ENCODE measurements at places on chromosomes 11 and 22.
A peak's percentile ranks its signal among the peaks of the same experiment; 100 is the strongest.

DNA sequence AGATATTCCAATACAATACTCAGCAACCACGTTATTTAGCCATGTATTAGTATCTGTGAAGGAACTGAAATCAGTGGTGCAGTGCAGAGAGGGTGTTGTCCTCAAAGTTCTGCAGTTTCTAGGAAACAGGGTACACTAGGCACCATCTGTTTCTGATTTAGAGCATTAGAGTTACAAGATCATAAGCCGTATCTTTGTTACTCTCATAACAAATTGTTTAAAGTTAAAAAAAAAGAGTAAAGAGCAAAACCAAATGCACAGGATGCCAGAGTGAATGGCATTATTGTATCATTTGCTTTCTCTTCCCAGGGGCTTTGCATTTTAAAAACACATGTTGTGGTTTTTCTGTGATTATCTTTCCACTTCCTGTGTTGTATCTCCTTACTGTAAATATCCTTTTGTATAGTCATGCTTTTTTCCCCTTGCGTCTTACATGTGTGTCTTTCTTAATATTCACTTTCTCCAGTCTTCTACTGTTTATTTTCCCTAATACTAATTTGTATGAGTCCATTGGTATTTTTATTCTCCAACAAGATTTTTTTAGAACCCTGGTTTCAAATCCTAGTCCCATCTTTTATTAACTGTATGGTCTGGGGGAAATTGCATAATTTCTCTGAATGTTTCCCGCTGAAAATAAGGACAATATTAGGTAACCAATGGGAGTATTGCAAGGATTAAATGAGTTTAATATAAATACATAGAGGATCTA is 15.2 kb upstream of the NUP160 start:
- no peak for DNase-seq

DNA sequence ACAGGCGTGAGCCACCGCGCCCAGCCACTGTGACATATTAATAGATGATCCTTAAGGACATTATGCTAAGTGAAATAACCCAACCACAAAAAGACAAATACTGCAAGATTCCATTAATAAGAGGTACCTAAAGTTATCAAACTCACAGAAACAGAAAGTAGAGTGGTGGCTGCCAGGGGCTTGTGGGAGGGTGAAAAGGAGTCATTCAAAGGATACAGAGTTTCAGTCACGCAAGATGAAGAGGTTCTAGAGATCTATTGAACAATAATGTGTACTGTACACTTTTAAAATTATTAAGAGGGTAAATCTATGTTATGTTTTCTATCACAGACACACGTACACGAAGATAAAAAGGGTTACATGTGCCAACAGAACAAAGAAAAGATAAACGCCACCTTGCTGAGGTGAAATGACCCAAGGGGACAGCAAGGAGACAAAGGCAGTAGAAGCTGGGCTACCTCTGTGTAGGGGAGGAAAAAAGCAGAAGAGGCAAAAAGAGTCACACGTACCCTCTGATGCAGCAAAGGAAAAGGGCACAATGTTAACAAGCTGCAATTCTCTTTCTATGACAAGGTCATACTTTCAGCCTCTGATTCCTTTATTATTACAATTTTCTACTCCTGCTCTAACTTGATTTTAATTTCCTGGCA is 65.3 kb downstream of the AMBRA1 start:
- DNase-seq, result no peak

DNA sequence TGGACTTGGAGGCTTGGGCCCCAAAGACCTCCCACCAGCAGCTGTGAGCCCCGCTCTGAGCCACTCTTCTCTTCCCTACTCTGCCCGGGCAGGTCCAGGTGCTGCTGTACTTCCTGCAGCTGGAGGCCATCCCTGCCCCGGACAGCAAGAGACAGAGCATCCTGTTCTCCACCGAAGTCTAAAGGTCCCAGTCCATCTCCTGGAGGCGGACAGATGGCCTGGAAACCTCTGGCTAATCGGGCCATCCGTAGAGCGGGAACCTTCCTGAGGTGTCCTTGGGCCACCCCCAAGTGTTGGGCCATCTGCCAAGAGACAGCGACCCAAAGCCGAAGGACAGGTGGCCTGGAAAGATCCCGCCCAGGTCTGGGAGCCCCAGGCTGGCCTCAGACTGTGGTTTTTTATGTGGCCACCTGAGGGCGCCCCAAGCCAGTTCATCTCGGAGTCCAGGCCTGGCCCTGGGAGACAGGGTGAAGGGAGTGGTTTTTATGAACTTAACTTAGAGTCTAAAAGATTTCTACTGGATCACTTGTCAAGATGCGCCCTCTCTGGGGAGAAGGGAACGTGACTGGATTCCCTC is 135.1 kb downstream of the BCR start:
- peak; percentile 84 for DNase-seq

- DNase-seq, result no peak
Measured at GRCh38 chr11:68978931-68979594, 1.7 kb downstream of the MRGPRD start.

GRCh38 chr11:813456-814096 is 3.8 kb downstream of the RPLP2 start:
- peak; percentile 32 for DNase-seq

DNA sequence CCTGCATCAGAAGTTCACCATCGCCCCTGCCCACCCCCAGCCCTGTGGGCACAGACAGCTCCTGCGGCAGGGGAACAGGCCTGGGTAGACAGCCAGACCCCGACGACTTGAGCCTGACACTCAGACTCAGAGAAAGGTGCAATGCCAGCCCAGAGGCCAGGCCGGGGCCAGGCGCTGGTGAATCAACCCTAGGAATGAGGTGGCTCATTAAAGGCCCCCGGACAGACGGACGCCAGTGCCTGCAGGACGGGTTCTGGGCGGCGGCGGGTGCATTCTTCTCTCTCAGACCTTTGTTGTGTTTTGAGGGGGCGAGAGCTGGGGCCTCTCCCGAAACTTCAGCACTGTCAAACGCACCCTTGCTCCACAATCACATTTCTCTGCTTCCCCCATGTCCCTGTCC is 5.6 kb downstream of the OVOL1 start:
- no peak for DNase-seq

GRCh38 chr11:11884774-11885481 is 43.2 kb downstream of the USP47 start:
- no peak for DNase-seq

GRCh38 chr22:43202326-43202725 is 15.4 kb upstream of the TTLL12 start:
- no peak for DNase-seq
